ENCODE measurements at places on chromosomes 4 and X.

DNA sequence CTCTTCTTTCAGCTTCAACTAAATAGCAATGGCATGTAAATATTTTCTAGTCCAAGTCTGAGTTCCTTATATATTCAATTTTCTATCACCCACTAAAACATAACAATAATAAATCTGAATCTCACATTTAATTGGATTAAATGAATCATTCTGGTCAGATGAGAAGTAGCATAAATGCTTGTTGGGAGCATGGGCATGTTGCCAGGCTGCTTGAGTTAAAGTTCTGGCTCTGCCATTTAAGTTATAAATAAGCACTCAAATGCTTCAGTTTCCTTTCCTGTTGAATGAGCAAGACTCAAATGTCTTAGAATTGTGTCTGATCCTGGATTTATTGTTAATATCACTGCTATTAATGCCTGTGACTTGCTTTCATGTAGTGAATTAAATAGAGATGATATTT lies 496.3 kb downstream of the STPG2 start:
- no peak for DNase-seq

GRCh38 chr4:112645541-112646329 lies 8.8 kb downstream of the LARP7 start:
- no peak for DNase-seq

DNA sequence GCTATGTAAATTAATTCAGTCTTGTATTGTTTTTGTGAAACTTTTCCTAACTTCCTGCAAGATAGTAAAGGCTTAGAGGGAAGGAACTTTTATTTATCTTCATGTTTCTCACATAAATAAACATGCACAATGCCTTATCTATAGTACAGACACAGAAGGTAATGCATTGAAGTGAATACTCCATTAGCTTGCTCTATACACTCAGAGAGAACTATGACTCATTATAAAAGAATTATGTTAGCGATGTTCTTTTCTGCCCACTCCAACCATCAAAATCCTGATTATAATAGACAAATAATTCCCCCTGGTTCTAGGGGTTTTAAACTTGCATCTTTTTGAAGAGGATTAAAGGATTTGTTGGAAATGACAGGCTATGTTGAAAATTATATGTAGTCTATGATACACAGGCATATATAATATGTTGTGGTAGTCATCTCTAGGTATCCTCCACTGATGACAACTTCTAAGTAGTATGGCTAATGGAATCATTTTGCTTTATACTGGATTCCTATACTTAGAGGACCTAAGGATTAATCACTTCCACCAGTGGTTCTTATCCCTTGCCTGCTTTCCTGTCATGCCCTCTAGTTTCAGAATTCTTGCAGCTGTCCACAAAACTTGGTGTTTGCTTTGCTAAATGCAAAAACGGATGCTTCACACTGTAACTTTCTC lies 115.7 kb downstream of the NDST4 start:
- no peak for DNase-seq

DNA sequence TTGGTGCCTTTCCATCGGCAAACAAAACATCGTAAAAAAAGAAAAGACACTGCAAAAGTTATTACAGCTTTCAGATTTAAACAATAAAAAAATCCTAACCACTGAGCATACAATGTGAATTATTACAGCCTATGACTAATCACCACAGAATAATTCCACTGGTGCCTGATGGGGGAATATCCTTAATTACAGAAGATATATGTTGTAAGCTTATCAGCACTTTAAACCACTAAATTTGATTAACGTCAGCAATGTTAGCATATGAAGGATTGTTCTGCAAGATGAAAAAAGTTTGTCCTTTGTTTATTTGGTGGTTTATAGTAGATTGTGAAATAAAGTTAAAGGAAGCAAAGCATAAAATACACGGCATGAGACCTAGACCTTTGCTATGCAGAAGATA lies 210.2 kb upstream of the ADAMTS3 start:
- no peak for DNase-seq

GRCh38 chr4:45442466-45442865 lies 681.4 kb downstream of the GABRG1 start:
- DNase-seq = no peak

- peak; percentile 47 for DNase-seq
Observed at GRCh38 chr4:2570551-2571222, 34.2 kb downstream of the FAM193A start.

DNA sequence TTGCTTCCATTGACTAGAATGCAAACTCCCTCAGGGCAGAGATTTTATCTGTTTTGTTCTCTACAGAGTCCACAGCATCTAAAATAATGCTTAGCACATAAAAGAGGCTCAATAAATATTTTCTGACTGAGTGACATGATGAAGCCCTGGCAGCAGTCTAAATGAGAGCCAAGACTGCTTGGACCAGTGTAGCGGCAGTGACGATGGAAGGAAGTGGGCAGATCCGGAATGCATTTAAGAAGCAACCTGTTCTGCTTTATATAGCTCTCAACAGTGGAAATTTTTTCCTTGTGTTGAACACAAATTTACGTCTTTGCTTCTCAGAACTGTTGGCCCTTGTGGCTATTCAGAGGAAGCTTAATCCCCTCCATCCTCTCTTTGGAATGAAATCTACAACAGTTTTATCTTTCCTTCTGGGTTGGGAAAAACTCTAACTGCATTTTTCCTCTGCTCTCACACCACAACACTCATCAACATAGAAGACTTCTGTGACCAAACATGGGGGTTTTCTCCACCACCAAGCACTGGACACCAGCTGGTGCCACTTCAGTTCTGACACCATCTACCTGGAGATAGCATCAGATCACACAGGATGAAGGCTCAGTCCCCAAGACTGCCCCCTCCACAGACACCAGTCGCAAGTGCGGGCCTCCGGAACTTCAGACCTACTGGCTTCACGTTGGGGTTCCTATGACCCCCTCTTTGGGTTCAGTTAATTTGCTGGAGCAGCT lies 7.0 kb upstream of the BEND4 start:
- DNase-seq = no peak
